Tibial nerve (tissue), 4 donors: ENCODE measurements at places on chromosomes 3 and 15. TPM values are rescaled to one million over a fixed set of nuclear protein-coding genes. Genes with fewer than 3 reads are reported as not detected.

Gene ISG20
- 18.2 TPM for total RNA-seq

Gene RLBP1
- not detected for total RNA-seq

Gene CFAP100
- total RNA-seq, result not detected

Gene RETNLB
- total RNA-seq, result not detected

Gene SLC51B
- not detected for total RNA-seq

Gene SLC22A13
- total RNA-seq, result not detected

Gene TICRR
- not detected for total RNA-seq

Gene AHSG
- not detected for total RNA-seq

Gene MKRN3
- not detected for total RNA-seq

Gene FBXO45
- total RNA-seq, result 8.2 TPM

Gene RARRES1
- 63.9 TPM for total RNA-seq
